CD4-positive, CD25-positive, alpha-beta regulatory T cell (primary cell): ENCODE measurements at places on chromosomes 3 and 15. TPM values are rescaled to one million over a fixed set of nuclear protein-coding genes. Genes with fewer than 3 reads are reported as not detected.

Gene OXTR
- 0.17 TPM for total RNA-seq

Gene GALNT15
- not detected for total RNA-seq

Gene PARP16
- total RNA-seq: 14.9 TPM

Gene NLGN1
- total RNA-seq: not detected

Gene COL6A5
- total RNA-seq: not detected

Gene EPHA3
- total RNA-seq: not detected

Gene SNRPA1
- 176 TPM for total RNA-seq

Gene CCDC9B
- 3.7 TPM for total RNA-seq

Gene SV2B
- total RNA-seq: not detected

Gene TMEM202
- not detected for total RNA-seq
